ENCODE measurements at places on chromosomes 5 and 9.

DNA sequence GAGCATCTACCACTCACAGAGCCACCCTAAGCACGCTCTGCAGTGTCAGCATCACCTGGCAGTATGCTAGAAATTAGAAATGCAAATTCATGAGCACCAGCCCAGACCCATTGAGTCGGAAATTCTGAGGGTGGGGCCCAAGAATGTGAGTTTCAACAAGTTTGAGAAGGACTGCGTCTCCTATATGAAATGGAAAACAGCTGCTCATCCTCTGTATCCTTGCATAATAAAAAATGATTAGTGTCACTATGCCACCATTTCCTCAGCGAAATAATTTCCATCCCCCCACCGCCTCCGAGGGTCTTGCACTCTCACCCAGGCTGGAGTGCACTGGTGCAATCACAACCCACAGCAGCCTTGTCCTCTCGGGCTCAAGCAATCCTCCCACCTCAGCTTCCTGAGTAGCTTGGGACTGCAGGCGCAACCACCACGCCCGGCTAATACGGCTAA, 1.3 kb upstream of the IQGAP2 start:
- DNase-seq: no peak

GRCh38 chr5:156681265-156681664, 168.8 kb upstream of the PPP1R2B start:
- no peak for DNase-seq

DNA sequence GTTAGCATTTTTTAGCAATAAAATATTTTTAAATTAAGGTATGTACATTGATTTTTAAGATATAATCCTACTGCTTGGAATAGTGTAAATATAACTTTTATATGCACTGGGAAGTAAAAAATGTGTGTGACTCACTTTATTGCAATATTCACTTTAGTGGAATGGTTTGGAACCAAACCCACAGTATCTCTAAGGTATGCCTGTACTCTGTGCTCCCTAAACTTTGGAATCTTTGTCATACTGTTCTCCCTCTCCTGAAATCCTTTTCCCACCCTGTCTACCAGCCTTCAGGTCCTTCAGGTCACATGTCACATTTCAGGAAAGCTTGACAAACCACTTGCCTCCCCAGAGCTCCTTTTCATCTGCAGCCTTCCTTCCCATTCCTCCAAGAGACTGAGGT, 308.7 kb downstream of the SPOCK1 start:
- no peak for DNase-seq

DNA sequence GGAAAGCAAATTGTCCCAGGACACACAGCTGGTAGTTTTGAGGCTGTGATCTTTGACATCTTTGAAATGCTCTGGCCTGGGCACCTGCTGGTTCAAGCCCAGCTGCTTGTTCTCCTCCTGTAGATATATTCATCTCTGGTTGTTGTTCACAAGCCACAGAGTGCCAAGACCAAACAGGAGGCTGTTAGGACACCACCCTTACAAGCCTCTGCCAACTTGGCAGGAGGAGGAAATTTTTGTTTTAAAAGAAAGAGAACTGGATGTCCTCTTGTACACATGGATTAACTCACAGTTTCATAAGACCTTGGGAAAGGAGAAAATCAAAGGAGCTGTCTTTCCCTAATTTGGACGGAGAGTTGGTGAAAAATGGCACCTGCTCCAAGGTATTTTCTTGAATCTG, 8.5 kb upstream of the ZFP62 start:
- DNase-seq: no peak

- no peak for DNase-seq
Measured at GRCh38 chr5:72067682-72068470, 39.4 kb upstream of the MAP1B start.

DNA sequence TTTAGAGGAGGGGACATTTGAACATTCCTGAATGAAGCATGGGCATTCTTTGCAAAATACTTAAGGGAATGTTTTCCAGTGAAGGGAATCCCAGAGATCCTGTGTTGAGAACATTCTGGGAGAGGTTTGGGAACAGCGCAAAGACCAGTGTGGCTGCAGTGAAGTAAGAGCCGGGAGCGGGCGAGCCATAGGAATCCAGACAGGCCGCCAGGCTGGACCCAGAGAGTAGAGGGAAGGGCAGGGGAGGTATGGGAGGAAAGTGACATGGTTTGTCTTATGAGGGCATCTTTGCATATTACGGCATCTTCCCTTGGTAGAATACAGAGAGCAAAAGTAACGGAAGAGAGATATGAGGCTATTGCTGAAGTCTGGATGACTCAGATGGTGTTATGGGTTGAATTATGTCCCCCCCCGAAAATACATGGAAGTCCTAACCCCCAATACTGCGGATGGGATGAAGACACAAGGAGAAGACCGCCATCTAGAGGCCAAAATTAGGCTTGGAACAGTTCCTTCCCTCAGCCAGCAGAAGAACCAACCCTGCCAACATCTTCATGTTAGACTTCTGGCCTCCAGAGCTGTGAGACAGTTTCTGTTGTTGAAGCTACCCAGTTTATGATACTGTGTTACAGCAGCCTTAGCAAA, 268.2 kb downstream of the MAST4 start:
- no peak for DNase-seq

GRCh38 chr5:124528838-124529237, 217.6 kb downstream of the ZNF608 start:
- no peak for DNase-seq
